ENCODE measurements at places on chromosomes 7 and 10.

GRCh38 chr7:111911166-111911961 lies 294.8 kb downstream of the DOCK4 start:
- no peak for DNase-seq

DNA sequence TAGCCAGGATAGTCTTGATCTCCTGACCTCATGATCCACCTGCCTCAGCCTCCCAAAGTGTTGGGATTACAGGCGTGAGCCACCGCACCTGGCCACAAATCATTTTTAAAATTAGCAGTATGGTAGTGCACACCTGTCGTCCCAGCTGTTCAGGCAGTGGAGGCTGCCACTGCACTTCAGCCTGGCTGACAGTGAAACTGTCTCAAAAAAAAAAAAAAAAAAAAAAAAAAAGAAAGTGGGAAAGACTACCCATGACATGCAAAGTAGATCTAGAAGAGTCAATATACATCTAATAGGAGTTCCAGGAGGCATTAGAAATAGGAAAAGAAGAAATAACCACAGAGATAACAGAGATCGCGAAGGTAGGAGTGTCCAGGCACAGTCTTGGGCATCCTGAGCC lies 3.2 kb downstream of the CSGALNACT2 start:
- DNase-seq, result no peak

DNA sequence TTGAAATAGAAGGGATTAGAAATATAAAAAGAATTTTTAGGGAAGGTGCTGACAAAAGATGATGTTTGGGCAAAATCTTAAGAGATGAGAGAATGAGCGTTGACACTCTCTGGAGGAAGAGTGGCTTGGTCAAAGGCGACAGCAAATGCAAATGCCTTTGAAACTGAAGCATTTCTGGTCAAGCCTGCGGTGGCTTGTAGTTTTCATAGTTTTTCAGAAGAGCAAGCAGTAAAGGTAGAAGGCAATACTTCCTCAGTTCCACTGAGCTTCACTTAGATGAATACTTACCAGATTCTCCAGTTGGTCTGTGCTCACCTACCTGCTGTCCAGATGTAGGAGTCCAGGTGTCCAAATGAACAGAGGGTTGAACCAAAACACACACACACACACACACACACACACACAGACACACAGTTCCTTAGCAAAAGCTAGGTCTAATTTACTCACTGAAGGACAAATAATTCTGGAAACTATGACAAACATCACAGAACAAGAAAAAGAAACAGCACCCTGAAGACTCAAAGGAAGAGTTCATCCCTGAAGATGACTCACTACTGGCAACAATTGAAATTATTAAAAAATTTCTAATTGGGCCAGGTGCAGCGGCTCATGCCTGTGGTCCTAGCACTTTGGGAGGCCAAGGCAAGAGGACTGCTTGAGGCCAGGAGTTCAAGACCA lies 12.1 kb upstream of the STK17A start:
- DNase-seq, result no peak

DNA sequence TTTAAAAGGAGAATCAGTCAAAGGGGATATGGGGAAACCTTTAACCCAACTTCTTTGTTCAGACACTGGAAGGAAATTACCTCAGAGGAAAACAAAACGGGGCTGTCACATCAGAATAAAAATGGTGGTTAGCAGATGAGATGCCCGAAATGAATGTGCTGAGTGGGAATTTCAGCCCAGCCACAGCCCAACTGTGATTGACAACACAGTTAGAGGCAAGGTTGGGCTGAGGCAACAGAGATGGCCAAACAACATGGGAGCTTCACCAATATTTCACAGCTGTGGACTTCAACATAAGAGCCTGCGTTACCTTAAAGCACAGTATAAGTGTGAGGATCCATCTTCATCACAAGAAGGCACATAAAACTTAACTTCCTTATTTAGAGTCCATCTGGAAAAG lies 133.5 kb upstream of the PTPRZ1 start:
- no peak for DNase-seq

- peak; percentile 77 for DNase-seq
These were observed 35.4 kb downstream of the BNIP3 start for GRCh38 chr10:131946321-131946751.

DNA sequence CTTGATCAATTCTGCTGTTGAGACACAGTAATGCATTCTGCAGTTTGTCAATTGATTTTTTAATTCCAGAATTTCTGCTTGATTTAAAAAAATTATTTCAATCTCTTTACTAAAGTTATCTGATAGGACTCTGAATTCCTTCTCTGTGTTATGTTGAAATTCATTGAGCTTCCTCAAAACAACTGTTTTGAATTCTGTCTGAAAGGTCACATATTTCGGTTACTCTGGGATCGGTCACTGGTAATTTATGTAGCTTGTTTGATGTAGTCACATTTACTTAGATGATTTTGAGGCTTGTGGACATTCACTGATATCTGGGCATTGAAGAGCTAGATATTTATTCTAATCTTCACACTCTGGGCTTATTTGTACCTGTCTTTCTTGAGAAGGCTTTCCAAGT lies 67.2 kb upstream of the NME8 start:
- DNase-seq, result no peak

- no peak for DNase-seq
These were observed 11.0 kb downstream of the TMEM140 start for GRCh38 chr7:135158874-135159273.

DNA sequence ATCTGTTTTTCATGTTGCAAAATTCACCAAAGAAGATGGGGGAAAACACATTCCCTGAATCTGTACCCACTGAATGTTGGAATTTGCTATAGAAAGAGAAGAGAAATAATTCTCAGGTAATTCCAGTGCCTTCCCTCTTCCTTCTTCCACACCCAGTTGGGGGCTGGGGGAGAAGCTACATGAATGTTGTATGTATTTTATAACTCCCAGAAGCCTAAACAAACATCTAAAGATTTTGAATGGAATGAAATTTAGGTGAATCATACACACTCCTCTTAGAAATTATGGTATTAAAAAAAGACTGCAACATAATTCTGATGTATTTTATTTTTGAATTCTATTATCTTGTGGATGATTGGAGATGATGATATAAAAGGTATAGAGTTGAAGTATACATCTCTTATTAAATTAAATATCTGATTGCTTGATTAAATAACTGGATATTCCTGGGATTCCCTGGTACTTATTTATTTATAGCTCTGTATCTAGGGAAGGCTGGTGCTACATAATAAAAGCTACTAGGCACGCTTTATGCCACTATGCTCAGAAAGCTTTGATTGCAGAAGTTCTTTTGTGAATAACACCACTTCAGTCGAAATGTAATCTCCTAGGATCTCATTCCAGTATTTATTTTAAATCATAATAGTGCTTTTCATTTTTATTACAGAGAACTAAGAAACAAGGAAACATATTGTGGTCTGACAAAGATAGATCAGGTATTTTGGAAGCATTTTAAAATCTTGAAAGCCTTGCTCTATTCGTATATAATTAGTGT lies 98.5 kb downstream of the MCU start:
- DNase-seq, result no peak

Data from non-pigmented ciliary epithelial cell (primary cell).